Activated CD8-positive, alpha-beta T cell treated with anti-CD3 and anti-CD28 coated beads for 36 hours (primary cell): ENCODE measurements at places on chromosomes 11 and 22. TPM values are rescaled to one million over a fixed set of nuclear protein-coding genes. Genes with fewer than 3 reads are reported as not detected.

AIFM3 gene
- total RNA-seq: 0.40 TPM

CASP12 gene
- total RNA-seq: not detected

SEC14L2 gene
- 15.1 TPM for total RNA-seq

CAPN5 gene
- 2.2 TPM for total RNA-seq

ZC3H7B gene
- 47.9 TPM for total RNA-seq

OR52I2 gene
- not detected for total RNA-seq

OR4C13 gene
- total RNA-seq: not detected
